Neural crest cell (in vitro differentiated cells): ENCODE measurements at places on chromosomes 5 and 9. TPM values are rescaled to one million over a fixed set of nuclear protein-coding genes. Genes with fewer than 3 reads are reported as not detected.

DNA sequence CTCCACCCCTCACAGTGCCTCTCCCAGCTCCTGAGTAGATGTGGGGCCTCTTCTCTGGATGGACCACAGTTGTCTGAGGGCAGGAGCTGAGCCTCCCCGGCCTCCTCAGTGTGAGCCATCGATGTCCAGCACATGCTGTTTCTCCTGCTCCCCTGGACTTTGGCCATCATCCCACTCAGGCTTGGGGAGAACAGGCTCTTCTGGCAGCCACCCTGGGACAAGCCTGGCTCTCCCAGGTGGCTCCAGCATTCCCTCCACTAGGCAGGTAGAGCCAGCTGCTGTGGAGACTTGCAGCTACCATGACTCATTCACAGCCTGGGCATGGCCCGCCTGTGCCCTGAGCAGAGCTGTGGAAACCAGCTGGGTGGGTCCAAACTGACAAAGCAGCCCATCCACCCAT, 77.0 kb downstream of the CSNK1A1 start:
- no peak for DNase-seq

DNA sequence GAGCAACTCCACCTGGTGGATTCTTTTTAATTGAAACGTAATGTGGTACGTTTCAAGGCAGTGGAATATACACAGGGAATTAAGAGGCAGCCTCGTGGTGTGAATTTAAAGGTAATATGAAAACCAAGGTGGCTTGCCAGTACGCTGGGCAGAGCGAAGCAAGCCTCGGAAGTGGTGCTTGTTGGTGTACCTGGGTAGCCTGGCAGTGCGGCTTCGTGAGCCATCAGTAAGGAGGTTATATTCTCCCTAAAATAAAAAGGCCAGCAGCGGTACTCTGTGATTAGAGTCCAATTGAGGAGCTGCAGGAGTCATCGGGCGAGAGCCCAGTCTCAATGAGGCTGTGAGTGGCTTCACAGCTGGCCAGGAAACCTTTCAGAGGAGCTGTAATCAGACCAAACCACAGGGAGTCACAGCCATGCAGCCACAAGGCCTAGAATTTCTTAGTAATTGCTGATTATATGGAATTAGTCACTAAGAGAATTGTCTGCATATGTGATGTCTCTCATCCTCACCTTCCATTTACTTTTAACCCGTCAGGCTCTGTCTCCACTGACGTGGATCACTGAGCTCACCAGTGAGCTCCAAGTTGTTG, 57.7 kb downstream of the DCP2 start:
- no peak for DNase-seq

DNA sequence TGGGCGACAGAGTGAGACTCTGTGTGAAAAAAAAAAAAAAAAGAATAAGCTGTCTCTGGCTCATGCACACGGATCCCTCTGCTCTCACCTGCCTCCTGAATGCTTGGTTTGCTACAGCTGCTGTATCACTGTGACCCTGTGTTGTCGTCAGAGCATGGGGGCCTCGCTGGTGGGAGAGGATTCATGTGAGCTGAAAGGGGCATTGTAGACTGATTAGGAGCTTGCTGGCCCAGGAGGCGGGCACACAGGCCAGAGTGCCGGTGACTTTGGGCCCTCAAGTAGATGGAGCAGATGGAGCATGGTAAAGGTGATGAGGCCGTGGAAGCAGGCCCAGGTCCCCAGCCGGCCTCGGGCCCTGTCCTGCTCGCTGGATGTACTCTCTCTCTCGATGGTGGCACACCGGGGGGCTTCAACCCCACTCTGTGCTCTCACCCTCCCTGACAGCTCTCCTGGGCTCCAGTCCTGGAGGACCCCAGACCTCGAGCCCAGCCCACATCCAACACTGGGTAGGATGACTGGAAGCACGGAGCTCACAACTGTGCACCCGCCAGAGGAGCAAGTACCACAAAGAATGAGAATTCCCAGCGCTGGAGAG, 7.1 kb downstream of the FLT4 start:
- no peak for DNase-seq

Gene NTNG2
- 2.4 and 3.6 TPM in 2 replicates for total RNA-seq

Gene ANKRD31
- 0.39 and 0.51 TPM in 2 replicates for total RNA-seq

Gene FIBCD1
- 0.23 and 0.45 TPM in 2 replicates for total RNA-seq
